ENCODE measurements at places on chromosomes 12 and 14. TPM values are rescaled to one million over a fixed set of nuclear protein-coding genes. Genes with fewer than 3 reads are reported as not detected.

The TMEM30B gene
- total RNA-seq: 3.0 TPM

The KRT85 gene
- total RNA-seq: not detected

The REM2 gene
- 0.69 TPM for total RNA-seq

The TAS2R30 gene
- 1.5 TPM for total RNA-seq

The GTF2H3 gene
- 56.6 TPM for total RNA-seq

The PAPLN gene
- 1.0 TPM for total RNA-seq

The GALNT9 gene
- total RNA-seq: 0.86 TPM

The CACNA1C gene
- total RNA-seq: 0.12 TPM

The AGAP2 gene
- 26.7 TPM for total RNA-seq

The SLC35E3 gene
- total RNA-seq: 3.1 TPM

DNA sequence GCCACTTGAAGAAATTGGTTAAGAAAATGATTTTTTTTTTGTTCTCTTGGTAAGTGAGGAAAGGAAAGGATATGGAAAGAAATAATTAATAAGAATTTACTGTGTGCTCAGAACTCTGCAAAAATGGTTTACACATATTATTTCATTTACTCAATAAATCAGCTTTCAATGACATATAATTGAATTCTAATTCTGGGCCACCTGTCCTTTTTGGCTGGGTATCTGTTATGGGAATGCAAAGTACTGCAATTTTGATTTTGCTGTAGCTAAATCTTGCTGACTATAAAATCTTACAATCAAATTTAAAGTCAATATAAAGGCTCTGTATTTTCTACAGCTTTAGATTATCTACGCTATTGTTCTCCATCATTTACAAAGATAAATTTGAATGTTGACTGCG lies 147.1 kb downstream of the GRIP1 start:
- no peak overlapping the region for H3K27ac ChIP-seq
- H3K36me3 ChIP-seq: peaks cover 4% of the 10 kb centered on the region
- no peak overlapping the region for H3K4me3 ChIP-seq
- no peak for DNase-seq
- H3K4me1 ChIP-seq: no peaks in the 10 kb centered on the region

DNA sequence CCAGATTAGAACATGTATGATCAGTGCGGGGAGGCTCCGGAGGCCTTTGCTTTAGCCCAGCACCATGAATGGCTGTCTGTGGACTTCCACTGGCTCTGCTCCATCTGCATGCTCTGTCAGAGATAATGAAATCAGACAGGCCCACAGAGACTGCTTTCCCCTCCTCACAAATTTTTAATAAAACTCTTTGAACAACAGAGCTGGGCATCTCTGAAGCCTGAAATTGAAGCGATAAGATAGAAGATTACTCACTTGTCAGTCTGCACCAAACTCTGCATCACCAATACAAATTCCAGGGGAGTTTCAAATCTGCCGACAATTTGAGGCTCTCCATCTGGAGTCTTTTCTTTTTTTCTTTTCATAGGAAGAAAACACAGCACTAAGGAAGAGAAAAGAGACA lies 110.0 kb downstream of the DYRK2 start:
- H3K4me3 ChIP-seq: no peak overlapping the region
- H3K36me3 ChIP-seq: no peaks in the 10 kb centered on the region
- DNase-seq: no peak
- H3K27ac ChIP-seq: no peak overlapping the region
- H3K27me3 ChIP-seq: no peaks in the 10 kb centered on the region

GRCh38 chr12:130764073-130764472 lies 48.0 kb upstream of the RIMBP2 start:
- DNase-seq: peak; percentile 21
- no peak overlapping the region for H3K27ac ChIP-seq
- no peaks in the 10 kb centered on the region for H3K4me1 ChIP-seq
- H3K27me3 ChIP-seq: peaks cover 8% of the 10 kb centered on the region
- H3K4me3 ChIP-seq: no peak overlapping the region

DNA sequence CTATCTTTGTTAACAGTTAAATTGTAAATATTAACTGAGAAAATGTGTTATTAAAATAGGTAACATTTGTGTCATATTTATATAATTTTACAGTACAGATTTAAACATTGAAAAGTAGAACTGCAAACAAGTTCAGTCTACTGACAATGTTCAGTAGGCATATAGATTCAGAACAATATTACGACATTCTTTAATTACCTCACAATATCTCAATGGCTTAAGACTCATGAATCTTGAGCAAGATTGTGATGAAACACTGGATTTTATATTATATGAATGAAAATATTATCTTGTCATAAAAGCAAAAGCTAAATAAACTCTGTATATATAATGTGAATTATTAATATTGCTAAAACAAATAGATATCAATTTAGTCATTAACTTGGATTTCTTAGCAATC lies 194.9 kb downstream of the ADAMTS20 start:
- no peaks in the 10 kb centered on the region for H3K36me3 ChIP-seq
- DNase-seq: no peak
- H3K27ac ChIP-seq: no peak overlapping the region
- no peak overlapping the region for H3K4me3 ChIP-seq
- H3K4me1 ChIP-seq: no peaks in the 10 kb centered on the region
- no peaks in the 10 kb centered on the region for H3K27me3 ChIP-seq

DNA sequence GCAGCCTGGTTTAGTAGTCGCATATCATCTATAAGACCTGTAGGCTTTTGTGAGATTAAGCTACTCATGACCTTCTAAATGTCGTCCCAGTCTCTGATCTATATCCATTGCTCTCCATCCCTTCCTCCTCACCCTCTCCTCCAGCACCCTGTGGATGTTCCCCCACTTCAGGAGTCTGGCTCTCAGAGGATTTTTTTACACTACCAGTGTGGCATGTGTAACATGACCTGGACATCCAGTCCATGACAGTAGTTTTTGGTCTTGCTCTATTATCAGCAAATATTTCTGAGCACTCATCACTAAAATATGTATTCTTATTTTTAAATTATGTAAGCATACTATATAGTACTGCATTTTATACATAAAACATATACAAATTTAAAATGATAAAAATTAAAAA lies 142.1 kb downstream of the DYRK2 start:
- H3K27ac ChIP-seq: no peak overlapping the region
- H3K4me3 ChIP-seq: no peak overlapping the region
- no peaks in the 10 kb centered on the region for H3K27me3 ChIP-seq
- no peaks in the 10 kb centered on the region for H3K36me3 ChIP-seq

GRCh38 chr12:60227916-60228315 lies 632.1 kb downstream of the SLC16A7 start:
- H3K4me1 ChIP-seq: no peaks in the 10 kb centered on the region
- no peak overlapping the region for H3K27ac ChIP-seq
- H3K36me3 ChIP-seq: no peaks in the 10 kb centered on the region
- no peaks in the 10 kb centered on the region for H3K27me3 ChIP-seq
- no peak overlapping the region for H3K4me3 ChIP-seq

DNA sequence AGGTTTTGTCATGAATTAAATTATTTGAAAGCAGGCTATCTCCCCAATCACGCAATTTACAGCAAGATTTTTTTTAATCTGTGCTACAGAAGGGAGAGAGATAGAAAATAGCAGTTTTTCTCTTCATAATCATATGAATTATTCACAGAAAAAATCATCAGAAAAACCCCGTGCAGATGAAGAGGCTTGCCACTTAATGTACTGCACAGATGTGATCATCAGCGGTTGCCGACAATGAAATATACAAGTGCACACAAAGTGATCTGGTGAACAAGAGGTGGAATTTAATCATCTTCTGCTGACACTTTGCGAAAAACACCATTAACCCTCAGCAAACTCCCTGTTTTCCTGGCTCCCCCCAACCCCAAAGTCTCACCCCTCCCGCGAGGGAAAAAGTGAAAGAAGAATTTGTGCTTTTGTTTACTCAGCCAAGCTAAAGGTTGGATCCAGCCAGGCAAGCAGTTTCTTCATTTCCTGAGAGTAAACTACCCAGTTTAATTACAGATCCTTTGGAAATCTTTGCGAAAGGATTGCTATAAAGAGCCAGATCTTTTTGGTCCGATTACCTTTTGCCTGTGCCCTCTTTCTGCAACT lies 3.1 kb upstream of the LMO3 start:
- H3K4me1 ChIP-seq: no peaks in the 10 kb centered on the region
- DNase-seq: no peak
- no peak overlapping the region for H3K4me3 ChIP-seq
- H3K27me3 ChIP-seq: peaks cover 51% of the 10 kb centered on the region
- peaks cover 2% of the 10 kb centered on the region for H3K36me3 ChIP-seq
- no peak overlapping the region for H3K27ac ChIP-seq

GRCh38 chr12:124561231-124561630 lies 6.2 kb downstream of the NCOR2 start:
- DNase-seq: no peak
- no peaks in the 10 kb centered on the region for H3K27me3 ChIP-seq
- H3K27ac ChIP-seq: no peak overlapping the region
- H3K4me3 ChIP-seq: no peak overlapping the region

- peaks cover 5% of the 10 kb centered on the region for H3K36me3 ChIP-seq
- no peak overlapping the region for H3K4me3 ChIP-seq
- DNase-seq: peak; percentile 45
- H3K4me1 ChIP-seq: peaks cover 29% of the 10 kb centered on the region
- H3K27me3 ChIP-seq: no peaks in the 10 kb centered on the region
Measured at GRCh38 chr12:50187084-50187900, 20.1 kb upstream of the CERS5 start.

DNA sequence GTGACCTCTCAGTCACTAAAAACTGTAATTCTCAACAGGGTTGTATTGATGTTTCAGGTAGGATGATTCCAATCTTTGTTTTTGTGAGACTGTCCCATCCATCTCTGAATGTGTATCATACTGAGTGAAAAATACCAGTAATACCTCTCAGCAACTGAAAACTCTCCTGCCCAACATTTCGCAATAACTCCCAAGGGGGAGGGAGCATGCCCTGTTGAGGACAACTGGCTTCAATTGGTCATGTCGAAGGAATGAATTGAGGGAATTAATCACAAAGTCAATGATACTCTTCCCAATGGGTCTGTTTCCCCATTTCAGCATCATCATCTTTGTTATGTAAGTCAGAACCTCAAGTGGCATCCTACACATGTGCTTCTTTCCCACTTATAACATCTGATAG lies 102.4 kb upstream of the E2F7 start:
- no peak overlapping the region for H3K27ac ChIP-seq
- no peaks in the 10 kb centered on the region for H3K36me3 ChIP-seq
- no peaks in the 10 kb centered on the region for H3K4me1 ChIP-seq

DNA sequence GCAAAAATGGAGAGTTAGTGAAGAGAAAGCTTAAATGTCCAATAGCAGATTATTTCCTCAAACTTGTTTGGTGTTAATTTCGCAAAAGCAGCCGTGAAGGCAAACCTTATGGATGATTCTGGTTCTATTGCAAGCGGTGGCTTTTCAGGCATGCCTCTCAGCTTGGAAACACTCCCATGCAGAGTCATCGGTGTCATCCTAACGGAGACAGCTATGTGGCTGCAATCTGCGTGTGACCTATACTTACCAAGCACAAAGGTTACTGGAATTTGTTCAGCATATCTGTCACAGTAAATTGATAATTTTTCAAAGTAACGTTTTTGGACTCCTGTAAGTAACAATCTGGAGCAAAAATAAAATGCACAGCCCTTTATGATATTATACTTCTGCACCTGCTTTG lies 5.0 kb downstream of the BEST3 start:
- peaks cover 7% of the 10 kb centered on the region for H3K4me1 ChIP-seq
- no peak overlapping the region for H3K4me3 ChIP-seq
- no peaks in the 10 kb centered on the region for H3K27me3 ChIP-seq

DNA sequence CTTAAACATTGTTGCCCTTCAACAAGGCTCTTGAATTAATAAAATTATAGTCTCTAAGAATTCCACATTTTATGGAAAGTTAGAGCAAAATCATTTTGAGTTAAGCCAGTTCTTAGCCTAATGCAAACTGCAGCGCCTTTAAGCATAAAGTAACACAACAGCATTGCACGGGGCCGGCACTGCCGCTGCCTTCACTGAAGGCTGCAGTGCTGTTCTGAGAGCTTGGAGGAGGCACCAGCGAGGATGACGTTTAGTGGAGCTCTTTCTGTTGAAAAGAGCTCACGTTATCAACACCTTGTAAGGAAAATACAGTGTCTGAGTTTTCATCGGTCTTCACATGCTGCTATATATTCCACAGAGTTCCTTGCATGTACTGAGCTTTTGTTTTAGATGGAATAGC lies 38.3 kb upstream of the DYNC1H1 start:
- H3K4me3 ChIP-seq: no peak overlapping the region
- H3K27ac ChIP-seq: no peak overlapping the region
- no peak for DNase-seq
- H3K27me3 ChIP-seq: no peaks in the 10 kb centered on the region
- peaks cover 6% of the 10 kb centered on the region for H3K36me3 ChIP-seq

GRCh38 chr12:24933694-24934407 lies 15.1 kb downstream of the BCAT1 start:
- H3K4me3 ChIP-seq: no peak overlapping the region
- H3K27ac ChIP-seq: no peak overlapping the region
- no peaks in the 10 kb centered on the region for H3K36me3 ChIP-seq
- H3K27me3 ChIP-seq: peaks cover 29% of the 10 kb centered on the region
- peaks cover 9% of the 10 kb centered on the region for H3K4me1 ChIP-seq

DNA sequence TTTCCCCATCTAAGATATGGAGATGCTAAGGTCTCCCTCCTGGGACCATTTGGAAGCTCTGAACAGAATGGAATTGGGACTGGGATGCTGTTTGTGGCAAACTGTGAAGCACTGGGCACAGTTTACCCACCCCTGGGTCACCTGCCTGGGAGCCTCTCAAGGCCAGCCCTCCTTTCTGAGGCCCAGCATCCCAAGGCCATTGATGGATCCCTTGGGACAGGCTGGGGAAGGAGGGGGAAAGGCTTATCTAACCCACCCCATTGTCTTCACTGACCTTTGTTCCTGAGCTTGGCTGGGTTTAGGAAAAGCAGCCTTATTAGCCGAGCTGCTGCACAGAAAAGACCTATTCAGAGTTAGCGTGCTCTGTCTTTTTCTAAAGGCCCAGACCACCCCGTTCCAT lies 5.2 kb downstream of the CCDC85C start:
- H3K27me3 ChIP-seq: peaks cover 2% of the 10 kb centered on the region
- DNase-seq: no peak
- peaks cover 41% of the 10 kb centered on the region for H3K4me1 ChIP-seq
- no peak overlapping the region for H3K4me3 ChIP-seq
- H3K36me3 ChIP-seq: no peaks in the 10 kb centered on the region

DNA sequence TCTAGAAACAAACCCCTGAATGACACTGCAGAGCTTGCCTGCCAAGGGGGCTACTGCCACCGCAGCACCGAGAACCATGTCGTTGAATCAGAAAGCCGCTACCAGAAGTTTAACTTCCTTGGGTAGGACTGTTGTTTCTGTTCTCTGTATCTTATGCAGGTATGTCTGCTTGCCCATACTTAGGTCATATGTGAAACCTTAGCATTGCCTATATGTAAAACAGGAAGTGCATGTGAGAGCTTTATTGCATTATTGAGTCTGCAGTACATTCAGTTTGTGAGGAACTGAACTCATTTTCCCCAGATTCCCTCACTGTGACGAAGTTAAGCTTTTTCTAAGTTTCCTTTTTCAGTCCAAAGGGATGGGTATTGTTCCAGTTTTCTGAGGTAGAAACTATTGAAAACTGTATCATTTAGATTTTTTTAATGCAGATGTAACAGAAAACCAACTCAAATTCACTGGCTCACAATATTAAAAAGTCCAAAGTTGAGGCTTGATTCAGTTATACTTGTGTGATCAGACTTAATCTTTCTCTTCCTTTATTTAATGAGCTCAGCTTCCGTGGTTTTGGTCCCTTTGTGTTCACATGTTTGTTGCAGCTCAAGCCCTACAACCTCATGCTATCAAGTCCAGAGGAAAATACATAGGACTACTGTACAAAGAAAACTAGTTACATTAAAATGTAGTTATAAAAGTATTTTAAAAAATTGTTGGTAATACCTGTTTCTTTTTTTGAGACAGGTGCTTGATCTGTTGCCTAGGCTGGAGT lies 6.9 kb downstream of the FBXO34 start:
- peak; percentile 47 for DNase-seq
- H3K27ac ChIP-seq: peak overlapping the region; percentile 60
- no peaks in the 10 kb centered on the region for H3K27me3 ChIP-seq
- peaks cover 64% of the 10 kb centered on the region for H3K4me1 ChIP-seq
- peaks cover 9% of the 10 kb centered on the region for H3K36me3 ChIP-seq
